ENCODE measurements at places on chromosomes 3 and 15.

DNA sequence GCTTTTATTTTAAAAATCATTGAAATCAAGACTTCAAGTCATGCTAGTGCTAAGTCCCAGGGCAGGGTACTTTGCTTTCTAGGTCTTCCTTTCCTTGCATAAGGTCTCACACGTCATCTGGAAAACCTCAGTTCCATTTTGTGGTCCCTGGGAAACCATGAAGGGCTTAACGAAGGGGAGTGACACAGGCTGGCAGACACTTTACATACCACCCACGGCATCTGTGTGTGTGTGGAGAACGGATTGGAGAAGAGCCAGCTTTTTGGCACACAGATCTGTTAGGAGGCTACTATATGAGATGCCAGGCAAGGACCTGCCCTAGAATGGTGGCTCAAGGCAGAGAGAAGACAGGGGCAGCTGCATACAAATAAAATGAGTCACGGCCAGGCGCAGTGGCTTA is 107.5 kb upstream of the NSMCE3 start:
- peak; percentile 7 for DNase-seq

DNA sequence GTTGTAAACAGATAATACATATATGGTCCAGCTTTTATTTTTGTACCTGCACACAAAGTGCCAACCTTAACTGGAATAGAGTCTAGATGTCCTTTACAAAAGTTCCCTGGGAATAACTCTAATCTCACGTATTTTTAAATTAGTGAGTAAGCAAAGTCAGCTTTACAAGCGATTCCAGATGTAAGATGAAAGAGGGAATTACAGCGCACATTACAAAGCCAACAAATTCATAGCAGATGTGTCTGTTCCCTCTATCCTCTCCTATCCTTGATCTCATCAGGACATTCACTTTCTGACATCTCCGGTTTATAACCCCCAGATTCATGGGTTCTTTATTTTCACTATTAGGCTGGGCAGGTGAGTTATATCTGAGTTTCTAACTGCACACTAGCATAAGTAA is 406.8 kb upstream of the ZNF385D start:
- no peak for DNase-seq

DNA sequence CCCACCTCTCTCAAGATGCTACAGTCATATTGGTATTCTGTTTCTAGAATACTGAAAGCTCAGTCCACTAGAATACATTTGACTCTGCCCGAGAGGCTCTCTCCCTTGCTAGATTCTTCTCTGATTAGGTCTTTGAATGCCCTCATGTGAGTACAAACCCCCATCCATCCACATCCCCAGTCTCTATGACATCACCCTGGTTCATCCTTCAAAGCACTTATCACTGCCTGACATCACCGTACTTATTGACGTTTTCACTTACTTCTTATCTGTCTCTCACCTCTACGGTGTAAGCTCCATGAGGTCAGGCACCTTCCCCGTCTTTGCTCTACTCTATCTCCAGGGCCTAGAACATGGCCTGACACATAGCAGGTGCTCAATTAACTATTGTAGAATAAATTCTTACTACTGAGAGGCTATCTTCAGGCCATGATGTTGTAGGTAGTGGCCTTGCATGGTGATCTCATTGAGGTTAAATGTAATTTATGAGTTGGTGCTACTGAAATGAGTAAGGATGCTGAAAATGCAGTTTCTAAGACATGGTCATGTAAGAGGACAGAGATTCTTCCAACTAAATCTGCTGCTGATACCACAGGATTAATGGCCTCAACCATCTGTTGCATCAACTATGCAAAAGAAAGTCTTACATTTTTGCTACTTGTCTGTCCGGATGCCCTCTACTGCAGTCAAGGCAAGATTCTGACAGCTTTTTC is 26.8 kb downstream of the EOGT start:
- no peak for DNase-seq

GRCh38 chr3:58899159-58899952 is 150.5 kb downstream of the CFAP20DC start:
- peak; percentile 13 for DNase-seq

- DNase-seq: peak; percentile 45
Observed at GRCh38 chr3:14634763-14635400, 16.7 kb upstream of the CCDC174 start.

DNA sequence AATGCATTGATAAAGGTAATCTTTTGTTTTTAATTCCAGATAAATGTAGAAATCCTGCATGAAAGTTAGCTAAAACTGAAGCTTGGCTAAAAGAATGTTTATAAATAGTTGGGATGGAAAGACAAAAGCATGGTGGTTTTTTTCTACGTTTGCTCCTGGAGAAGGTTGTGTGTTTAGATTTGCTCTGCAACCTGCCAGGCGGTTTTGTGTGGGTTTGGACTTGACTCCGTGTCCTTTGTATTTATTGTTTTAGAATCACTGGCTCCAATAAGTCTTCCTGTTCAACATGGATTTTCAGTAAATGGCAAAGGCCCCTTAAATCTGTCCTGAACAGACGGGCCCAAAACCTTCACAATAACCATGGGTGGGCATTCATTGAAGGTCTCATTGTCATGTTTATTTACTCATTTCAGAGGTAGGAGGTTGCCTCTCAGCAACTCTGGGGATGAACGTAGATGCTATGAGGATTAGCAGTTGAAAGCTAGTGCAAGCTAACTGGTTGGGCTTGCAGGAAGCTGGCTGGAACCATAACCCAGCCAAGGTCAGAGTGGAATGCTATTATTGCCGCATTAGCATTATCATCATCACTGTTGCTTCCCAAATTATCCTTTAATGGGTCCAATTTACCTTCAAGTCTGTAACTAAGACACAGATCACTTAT is 60.6 kb upstream of the ADAMTS9 start:
- DNase-seq: no peak

DNA sequence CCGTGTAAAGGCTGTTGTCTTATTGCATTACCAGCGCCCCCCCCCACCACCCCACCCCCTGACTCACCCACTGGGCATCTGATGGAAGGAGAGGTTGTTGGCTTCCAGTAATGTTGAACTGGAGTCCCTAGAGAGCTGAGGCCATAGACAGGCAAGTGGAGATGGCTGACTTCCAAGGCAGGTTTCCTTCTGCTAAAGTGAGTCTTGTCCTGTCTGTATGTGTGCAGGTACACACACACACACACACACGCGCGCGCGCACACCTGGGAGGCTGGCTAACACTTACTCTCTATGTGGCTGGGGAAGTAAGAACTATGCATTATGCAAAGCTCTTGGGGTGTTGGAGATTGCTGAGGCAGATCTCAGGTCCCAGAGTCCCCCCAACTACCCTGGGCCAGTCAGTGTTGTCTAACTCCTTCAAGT is 1.6 kb upstream of the KY start:
- DNase-seq: peak; percentile 79

Measured in fibroblast of skin of right quadriceps (primary cell).